Amniotic epithelial cell (primary cell): ENCODE measurements at places on chromosomes 12 and 14.

- DNase-seq, result peak; percentile 63
Observed at GRCh38 chr12:26018926-26019325, 60.4 kb downstream of the RASSF8 start.

DNA sequence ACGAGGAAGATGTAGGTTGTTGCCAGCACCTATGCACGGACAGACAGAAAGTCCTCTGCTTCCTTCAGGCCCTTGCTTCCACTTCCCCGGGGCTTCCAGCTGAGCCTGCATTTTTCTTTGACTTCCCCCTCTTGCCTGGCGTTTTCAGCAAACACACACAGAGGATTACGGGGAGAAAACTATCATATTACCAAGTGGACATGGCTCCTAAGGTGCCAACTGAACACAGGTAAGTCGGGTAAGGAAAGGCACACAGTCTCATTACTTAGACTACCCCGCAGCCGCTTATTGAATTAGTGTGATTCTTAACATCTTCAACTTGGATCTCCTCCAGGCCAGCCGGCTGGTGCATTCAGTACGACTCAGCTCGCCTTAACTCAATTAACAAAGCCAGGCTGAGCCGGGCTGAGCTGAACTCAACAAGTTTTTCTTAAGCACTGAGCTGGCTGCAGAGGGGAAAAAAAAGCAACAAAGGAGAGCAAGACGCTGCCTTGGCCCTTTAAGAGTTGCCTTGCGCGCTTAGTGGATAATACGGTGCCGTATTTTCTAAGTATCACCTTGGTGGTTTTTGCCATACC is 19.2 kb upstream of the MAP1LC3B2 start:
- peak; percentile 39 for DNase-seq

- no peak for DNase-seq
Observed at GRCh38 chr14:50113381-50114035, 2.9 kb downstream of the VCPKMT start.

DNA sequence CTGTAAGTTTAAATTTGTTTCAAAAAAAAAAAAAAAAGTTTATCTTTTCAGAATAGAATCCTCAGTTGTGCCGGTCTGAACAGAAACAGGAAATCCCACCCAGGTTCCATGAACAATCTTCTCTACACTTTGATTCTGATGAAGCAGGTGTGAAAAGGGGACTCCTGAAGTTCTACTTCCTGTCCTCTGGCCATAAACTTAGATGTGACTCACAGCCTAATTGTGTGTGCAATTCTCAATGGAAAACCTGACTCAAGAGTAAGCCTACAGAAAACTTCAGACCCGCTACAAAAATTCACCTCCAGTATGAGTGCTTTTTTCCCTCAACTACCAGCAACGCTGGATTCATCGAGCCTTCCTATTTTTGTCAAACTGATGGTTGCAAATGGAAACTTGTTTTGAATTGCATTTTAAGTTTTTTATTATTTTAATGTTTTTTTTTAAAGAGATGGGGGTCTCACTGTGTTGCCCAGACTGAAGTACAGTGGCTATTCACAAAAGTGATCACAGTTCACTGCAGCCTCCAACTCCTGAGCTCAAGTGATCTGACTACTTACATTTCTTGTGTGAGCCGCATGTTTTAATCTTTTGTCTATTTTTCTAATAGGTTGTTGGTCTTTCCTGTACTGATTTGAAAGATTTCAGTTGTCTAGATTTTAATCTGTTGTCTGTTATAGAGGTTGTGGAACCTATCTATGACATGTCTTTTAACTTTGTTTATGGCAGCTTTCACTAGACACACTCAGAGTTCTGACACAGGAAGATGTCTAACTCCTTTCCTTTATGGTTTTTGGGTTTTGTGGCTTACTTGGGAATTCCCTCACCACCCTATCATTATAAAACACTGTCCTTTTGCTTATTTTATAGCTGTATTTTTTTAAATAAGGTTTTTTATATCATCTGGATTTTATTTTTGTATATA is 37.6 kb downstream of the ATG14 start:
- no peak for DNase-seq

DNA sequence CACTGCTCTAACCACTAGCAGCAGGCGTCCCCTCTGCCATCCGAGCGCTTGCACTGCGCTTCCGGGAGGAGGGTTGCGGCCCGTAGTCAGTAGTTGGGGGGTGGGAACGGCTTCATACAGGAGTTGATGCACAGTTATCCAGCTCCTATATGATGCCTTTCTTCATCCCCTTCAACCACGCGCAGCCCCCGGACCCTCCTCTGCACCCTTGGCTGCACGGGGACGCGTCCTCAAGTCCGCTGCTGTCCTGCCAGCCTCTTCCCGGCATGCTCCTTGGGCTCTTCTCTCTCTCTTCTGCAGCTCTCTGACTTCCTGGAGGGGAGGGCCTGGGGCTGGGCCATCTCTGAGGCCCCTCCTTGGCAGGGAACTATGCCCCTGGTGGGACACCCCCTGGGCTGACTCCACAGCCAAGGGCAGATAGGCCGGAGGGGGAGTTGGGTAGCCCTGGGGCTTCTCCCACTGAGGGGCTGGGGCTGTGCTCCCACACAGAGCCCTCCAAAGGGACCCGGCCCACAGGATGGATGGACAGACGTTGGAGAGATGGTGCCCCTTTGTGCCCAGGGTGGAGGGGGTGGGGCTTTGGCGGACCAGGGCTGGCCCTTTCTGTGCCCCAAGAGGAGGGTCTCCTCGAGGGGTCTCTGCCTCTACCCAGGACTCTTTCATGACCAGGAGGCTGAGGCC is 29.0 kb downstream of the RTL1 start:
- DNase-seq, result no peak

- DNase-seq, result no peak
Observed at GRCh38 chr12:11666131-11667050, 16.9 kb downstream of the ETV6 start.

- peak; percentile 21 for DNase-seq
Observed at GRCh38 chr14:31479027-31479426, 8.8 kb downstream of the GPR33 start.

DNA sequence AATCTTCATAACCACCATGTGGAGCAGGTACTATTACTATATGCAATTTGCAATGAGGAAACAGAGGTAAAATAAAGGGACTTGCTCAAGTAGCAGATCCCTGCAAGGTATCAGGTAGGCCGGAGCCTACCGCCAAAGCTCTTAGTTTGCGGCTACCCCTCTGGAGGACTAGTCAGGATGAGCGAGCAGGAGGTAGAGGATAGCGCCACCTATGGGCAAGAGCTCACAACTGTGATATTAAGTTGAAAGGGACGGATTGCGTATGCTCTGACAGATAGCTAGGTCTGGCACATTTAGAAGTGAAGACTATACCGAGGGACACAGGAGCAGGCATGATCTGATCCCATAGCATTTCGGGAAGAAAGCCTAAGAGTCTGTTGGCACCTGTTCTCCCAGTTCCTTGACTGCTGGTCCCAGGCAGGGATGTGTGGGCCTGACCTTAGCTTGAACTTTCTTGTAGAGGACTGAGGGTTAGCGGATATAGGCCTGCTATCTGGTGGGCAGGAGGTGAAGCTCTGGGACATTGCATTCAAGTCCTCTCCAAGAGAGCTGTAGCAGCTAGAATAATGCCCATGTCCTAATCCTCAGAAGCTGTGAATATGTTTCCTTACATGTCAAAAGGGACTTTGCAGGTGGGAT is 48.0 kb downstream of the SLC17A8 start:
- peak; percentile 49 for DNase-seq

- DNase-seq, result peak; percentile 40
Observed at GRCh38 chr12:7142056-7142644, 12.0 kb downstream of the CLSTN3 start.

DNA sequence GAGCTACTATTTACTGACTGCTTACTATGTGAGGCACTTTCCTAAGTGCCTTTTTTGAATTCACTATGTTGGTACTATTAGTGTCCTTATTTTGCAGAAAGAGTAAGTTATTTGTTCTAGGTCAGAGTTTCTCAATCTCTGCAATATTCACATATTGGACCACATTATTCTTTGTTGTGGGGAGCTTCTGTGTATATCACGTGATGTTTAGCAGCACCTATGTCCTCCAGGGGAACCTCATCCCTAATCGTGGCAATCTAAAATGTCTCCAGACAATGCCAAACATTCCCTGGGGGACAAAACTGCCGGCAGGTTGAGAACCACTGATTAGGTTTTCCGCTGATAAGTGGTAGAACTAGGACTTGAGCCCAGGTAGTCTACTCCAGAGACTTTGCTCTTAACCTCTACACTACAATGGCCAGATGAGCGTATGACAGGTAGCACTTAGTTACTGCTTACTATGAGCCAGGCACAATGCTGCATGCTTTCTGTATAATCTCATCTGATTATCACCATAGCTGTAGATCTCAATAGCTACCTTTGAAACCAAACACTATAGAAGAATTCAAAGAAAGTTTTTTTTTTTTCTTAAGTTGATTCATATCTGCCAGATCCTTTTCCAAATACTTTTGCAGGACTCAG is 38.9 kb downstream of the NELL2 start:
- DNase-seq, result no peak

- no peak for DNase-seq
Observed at GRCh38 chr12:53930591-53931255, 7.9 kb upstream of the HOXC13 start.

- peak; percentile 82 for DNase-seq
Observed at GRCh38 chr12:7161811-7162210, 27.7 kb upstream of the PEX5 start.

DNA sequence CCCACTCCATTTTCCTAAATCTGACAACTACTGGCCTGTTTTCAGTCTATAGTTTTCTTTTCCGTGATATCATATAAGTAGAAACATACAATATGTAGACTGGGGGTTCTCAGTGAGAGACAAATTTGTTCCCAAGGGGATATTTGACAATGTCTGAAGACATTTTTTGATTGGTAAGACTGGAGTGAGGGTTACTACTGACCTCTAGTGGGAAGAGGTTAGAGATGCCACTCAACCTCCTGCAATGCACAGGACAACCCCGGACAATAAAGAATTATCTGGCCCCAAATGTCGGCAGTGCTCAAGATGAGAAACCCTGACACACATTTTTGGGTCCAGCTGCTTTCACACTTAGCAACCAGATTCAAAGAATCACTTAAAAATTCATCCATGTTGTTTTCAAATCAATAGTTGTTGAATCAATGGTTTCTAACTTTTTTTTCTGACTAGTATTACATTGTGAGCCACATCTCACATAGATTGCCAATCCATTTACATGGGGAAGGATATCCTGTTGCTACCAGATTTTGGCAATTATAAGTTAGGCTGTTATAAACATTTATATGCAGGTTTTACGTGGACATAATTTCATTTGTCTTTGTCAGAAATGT is 307.1 kb downstream of the RPL10L start:
- peak; percentile 0 for DNase-seq

GRCh38 chr14:36518586-36519430 is 1.2 kb downstream of the NKX2-1 start:
- DNase-seq, result no peak

- DNase-seq, result peak; percentile 85
Observed at GRCh38 chr14:70907996-70908934, 1.0 kb downstream of the PCNX1 start.

DNA sequence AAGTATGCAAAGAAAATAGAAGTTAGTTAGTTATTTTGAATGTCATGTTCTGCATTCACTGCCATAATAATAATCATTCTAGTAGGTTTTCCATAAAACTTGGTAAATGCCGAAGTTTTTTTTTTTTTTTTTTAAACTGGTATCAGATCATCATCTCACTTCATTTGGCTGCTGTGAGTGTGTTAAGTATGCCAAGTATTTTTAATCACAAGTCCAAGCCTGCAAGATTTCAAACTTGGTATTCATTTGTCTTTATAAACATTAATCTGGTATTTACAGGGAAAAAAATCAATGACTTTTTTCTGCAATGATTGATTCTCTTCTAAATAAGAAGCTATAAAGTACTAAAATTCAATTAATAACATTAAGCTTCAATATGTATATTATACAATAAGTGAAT is 248.9 kb downstream of the CCDC59 start:
- DNase-seq, result no peak

GRCh38 chr12:75058228-75058627 is 151.4 kb downstream of the KCNC2 start:
- DNase-seq, result no peak

- no peak for DNase-seq
Observed at GRCh38 chr14:99271221-99271941, 616 bp downstream of the BCL11B start.

- no peak for DNase-seq
Observed at GRCh38 chr12:122035292-122035691, 13.6 kb downstream of the BCL7A start.

DNA sequence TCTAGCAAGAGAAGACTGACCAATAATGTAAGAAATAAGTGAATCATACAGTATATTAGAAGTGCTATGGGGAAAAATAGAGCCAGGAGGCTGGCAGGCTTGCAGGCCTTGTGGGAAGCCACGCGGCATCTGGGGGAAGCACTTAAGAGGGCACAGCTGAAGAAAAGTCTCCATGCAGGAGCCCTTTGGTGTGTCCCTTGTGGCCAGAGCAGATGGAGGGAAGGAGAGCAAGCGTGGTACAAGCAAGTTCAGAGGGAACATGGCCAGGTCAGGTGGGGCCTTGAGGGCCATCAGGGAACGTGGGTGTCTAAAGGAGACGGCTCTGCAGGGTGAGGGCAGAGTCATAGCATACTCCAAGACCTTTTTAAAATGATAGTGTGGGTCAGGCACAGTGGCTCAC is 51.7 kb downstream of the LRRC74A start:
- no peak for DNase-seq

- DNase-seq, result no peak
Observed at GRCh38 chr14:76672123-76672522, 89.1 kb upstream of the VASH1 start.
